Stimulated activated naive CD8-positive, alpha-beta T cell treated with anti-CD3 and anti-CD28 coated beads, Interleukin-15, Interleukin-2, amounts not matched to agents 100 U/mL and 50 U/mL, for 24 hours (primary cell): ENCODE measurements at places on chromosomes 13 and 19.
A peak's percentile ranks its signal among the peaks of the same experiment; 100 is the strongest.

GRCh38 chr19:13089139-13089856, 13.4 kb downstream of the LYL1 start:
- peak; percentile 32 for DNase-seq

- DNase-seq = no peak
Measured at GRCh38 chr13:104798486-104798885, 1732.3 kb upstream of the SLC10A2 start.

- no peak for DNase-seq
Measured at GRCh38 chr13:94825507-94825906, 113.2 kb upstream of the SOX21 start.

DNA sequence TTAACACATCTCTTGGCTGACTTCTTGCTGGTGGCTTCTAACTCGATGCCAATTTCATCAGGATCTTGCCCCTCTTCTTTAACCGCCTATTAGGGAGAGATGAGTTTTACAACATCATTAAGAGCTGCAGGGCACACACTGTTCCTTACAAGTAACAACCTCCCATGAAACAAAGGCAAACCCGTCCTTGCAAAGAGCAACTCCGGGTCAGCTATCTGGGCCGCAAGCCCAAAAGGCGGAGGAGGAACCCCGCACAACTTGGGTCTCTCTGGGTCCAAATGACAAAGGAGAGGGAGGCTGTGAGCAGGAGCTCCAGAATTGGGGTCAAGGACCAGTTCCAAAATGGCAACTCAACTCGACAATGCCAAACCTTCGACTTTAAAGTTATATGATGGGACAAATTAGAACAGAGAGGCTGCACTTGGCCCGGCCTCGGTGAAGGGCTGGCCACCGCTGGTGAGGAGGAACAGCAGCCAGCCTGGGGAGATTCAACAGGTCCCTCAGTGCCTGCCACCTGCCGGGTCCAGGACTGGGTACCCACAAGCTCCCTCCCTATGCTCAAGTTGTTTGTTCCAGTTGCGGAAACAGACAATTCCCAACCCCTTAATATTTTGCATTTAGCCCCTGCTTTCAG, 1.1 kb downstream of the SAFB2 start:
- DNase-seq = peak; percentile 18

DNA sequence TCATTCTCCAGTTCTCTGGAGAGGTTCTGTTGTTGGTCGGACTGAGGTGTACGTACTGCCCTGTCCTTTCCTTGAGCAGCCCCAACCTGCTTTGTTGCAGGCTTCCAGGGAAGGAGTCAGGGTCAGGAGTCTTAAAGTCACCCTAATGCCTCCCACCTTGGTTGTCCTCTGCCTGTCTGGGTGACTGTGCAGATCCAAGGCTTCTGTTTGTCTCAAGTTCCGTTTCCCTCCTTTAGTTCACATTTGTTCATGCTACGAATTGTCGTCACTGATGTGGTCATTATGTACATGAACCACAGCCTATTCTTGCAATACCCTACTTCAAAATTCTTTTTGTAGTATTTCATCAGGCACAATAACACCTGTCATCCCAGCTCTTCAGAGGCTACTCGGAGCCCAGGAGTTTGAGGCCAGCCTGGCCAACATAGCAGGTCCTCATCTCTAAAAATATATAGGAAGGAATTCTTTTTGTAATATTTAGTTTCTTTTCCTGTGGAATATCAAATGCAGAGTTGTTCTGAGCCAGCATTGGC, 7.4 kb downstream of the ZNF586 start:
- no peak for DNase-seq

GRCh38 chr13:38850868-38851626, 139.6 kb downstream of the STOML3 start:
- no peak for DNase-seq

GRCh38 chr13:48398450-48399095, 14.3 kb downstream of the LPAR6 start:
- no peak for DNase-seq

DNA sequence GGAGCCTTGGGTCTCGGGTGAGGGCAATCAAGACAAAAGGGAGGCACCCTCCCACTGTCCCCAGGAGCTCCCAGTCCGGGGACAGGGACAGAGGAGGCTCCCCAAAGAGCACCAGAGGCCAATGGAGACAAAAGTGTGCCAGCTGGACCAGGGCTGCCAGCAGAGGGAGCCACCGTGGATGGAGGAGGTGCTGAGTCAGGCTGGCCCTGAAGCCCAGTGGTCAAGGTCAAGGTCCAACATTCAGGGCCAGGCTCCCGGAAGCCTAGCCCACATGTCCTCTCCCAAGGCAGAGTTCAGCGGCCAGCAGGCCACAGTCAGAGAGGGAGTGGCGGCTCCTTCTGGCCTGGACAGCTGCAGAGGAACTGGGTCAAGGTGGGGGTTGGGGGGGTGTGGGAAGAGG, 8.4 kb downstream of the COL5A3 start:
- peak; percentile 49 for DNase-seq

DNA sequence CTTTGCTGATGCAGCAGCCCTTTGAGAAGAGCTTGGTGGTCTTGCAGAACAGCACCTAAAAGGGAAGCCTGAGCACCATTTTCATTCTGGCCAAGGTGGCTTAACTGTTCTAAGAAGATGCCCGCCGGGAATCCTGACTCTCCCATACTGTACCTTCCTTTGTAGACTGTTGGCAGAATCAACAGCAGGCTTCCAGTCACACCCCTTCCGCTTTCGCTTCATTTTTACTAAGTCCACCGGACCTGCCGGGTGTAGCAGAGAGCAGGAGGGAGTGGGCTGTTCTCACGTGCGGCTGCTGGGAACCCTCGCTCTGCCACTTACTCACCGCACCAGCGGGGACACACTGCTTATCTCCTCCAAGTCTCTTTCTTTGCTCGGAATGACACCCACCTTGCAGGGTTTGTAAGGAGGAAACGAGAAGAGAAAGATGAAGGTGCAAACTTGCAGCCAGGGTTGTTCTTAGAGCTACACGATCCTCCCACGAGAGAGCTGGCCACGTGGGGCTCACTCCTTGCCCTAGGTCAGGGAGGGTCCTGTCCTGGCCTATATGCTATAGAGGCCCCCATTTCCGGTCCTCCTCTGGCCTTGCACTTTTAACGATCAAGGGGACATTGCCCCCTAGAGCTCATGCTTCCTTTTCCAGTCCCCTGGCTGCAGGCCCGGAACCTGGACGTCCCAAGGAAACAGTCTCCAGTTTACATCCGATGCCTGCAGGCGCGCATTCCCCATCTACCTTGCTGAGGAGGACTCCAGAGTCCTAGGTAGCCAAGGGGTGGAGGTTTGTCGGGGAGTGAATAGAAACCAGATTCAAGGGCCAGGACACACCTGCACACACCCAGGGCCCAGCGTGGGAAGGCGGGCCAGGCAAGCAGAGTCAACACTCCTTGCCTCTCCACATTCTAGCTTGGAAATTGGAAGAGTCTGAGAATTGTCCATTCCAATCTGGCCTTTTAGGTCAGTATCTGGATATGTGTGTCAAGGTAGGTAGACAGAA, 453.6 kb downstream of the IRS2 start:
- no peak for DNase-seq

GRCh38 chr13:32530841-32531253, 7.7 kb downstream of the N4BP2L2 start:
- DNase-seq = no peak

DNA sequence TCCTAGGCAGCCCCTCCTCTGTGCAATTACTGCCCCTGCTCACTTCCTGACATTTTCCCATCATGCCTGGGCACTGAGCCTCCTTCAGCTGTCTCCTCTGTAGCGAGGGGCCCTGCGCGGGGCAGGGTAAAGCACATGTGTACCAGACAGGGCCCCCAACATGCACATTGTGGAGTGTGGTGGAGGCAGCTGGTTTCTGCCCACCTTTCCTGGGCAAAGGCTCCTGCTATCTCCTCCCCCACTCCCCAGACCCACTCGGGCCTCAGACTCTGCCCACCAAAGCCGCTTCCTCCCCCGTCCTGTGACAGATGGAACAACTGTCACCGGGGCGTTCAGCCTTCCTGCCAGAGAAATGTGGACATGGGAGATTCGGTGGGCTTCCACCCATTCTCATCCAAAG, 2.9 kb upstream of the KPTN start:
- DNase-seq = peak; percentile 29

DNA sequence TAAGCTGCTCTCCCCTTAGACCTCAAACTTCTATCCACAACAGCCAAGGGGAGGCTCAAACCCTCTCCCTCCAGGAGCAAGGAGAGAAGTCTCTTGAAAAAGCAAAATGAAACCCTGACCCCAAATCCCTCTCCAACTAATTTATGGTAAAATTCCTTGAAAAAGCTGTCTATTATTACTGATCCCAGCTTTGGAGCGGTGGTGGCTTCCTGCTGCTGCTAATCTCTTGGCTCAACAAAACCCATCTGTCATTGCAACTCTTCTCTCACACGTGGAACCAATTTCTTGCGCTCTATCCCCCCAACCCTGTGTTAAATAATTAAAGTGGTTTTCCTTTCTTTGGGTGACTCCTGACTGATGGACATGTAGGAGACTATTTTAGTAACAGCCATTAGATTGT, 64.1 kb upstream of the OXGR1 start:
- DNase-seq = no peak

DNA sequence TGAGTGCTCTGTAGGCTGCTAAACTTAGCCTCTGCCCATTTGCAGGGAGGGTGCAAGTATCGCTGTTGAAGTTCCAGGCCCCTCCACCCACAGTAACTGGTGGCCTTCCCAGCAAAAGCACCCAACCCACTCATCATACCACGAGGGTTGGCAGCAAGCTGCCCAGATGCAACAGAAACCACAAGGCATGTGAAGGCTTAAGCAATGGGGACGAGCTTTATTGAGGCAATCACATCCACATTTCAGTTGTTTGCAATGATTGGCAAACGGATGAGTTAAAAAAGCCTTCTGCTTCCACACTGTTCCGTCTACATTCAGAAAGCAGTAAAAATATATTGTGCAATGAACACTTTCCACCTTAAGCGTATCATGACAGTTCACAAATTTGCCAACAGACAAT, 10.3 kb downstream of the GJB6 start:
- no peak for DNase-seq

DNA sequence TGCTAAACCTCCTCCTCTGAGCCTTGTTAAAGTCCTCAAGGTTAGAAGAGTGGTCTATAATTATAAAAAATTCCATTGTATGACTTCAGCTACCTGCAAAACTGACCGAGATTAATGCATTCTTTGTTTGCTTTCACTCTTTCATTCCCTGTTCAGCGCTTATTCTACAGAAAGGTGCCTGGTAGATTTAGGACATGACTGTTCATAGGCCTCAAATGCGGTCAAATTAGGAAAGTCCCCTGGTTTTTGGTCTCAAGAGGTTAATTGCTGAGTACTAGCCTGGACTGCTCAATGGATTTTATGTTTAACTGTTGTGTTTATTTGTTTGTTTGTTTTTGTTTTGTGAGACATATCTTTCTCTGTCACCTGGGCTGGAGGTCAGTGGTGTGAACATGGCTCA, 35.4 kb downstream of the KL start:
- DNase-seq = no peak

DNA sequence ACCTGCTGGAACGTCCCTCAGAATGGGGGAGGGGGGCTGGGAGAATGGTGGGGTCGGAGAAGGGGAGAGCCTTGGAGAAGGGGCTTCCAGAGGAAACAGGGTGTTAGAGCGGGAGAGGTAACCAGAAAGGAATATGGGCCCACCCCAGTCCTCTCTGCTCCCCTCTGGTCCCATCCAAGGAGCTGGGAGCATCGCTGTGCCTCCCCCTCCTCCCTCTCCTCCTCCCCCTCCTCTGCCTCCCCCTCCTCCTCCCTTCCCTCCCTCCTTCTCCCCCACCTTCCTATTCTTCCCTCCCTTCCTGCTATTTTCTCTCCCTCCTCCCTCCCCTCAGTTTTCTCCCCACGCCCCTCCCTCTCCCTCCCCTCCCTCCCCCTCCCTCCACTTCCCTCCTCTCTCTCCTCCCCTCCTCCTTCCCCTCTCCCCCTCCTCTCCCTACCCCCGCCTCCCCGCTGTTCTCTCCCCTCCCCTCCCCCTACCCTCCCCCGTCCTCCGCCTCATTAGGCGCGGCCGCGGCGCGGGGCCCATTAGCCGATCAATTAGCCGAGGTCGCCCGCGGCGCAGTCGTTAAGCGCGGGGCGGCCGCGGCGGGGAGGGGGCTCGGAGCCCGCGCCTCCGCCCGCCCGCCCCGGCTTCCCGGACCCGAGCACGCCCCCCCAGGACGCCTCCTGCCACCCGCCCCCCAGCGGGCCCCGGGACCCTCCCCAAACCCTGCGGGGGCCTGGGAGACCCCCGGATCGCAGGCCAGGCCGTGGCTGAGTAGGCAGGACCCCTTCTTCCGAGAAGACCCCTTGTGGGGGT, 15.4 kb downstream of the TLE5 start:
- DNase-seq = no peak

DNA sequence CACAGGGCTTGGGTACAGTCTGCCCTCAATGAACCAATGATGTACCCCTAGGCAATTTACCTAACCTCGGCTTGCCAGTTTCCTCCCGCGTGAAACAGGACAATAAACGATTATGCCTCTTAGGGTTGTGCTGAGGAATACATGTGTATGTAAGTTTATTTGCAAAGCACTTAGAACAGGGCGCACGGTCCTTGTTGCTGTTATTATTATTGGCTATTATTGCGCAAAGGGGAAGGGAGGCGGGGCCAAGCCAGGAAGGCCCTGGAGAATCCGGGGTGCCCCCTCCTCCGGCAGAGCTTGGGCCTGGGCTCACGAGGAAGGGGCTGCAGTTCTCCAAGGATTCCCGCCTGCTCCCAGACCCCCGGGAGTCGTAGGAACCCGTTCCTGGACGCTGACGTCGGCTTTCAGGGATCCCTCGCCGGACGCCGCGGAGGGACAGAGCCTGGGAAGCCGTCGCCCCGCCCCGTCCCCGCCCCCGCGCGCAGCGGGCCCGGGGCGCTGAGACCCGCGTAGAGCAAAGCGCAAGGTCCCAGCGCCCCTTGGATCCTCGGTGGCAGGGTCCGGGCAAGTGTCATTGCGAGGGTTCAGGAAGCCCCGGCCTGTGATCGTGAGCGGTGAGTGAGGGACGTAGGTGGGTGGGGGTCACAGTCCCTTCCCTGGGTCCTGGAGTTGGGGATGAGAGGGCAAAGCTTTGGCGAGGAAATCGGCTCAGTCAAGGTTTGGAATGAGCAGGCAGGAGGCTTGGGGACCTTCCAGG, at the start of gene TMEM91:
TSS of gene TMEM91 (plus strand) at position 293 of the 757 bp plus-strand sequence. CDS start 1,777 bp downstream, outside the sequence.
- peak; percentile 22 for DNase-seq

- DNase-seq = peak; percentile 88
Measured at GRCh38 chr19:48332662-48333466, 7.5 kb downstream of the EMP3 start.

DNA sequence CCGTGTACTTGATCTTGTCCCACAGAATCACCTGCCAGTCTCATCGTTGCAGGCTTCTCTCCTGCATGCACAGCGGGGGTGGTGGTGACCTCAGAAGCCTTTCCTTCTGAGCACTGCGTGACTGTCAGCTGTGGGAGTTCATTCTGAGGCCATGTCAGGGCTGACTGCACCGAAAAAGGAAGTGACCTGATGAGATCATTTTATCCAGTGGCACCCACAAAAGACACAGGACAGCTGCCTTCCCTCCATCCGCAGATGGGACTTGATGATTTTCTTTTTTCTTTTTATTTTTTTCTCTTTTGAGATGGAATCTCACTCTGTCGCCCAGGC, 89.7 kb downstream of the RAB20 start:
- peak; percentile 23 for DNase-seq

- DNase-seq = no peak
Measured at GRCh38 chr19:35373492-35373891, 2.6 kb downstream of the GPR42 start.

GRCh38 chr13:86579662-86580061, 780.4 kb upstream of the SLITRK6 start:
- DNase-seq = no peak

- no peak for DNase-seq
Measured at GRCh38 chr19:18348171-18348570, 7.8 kb downstream of the PGPEP1 start.

- DNase-seq = no peak
Measured at GRCh38 chr19:15028490-15028889, 20.8 kb upstream of the CASP14 start.
